Motor neuron (in vitro differentiated cells): ENCODE measurements at places on chromosomes 3 and 15.

GRCh38 chr15:50110285-50110684 lies 8.7 kb downstream of the ATP8B4 start:
- ATAC-seq = no peak

GRCh38 chr3:167114619-167115018 lies 265.5 kb downstream of the ZBBX start:
- no peak for ATAC-seq

GRCh38 chr3:194503081-194503531 lies 16.3 kb upstream of the ATP13A3 start:
- no peak for ATAC-seq

DNA sequence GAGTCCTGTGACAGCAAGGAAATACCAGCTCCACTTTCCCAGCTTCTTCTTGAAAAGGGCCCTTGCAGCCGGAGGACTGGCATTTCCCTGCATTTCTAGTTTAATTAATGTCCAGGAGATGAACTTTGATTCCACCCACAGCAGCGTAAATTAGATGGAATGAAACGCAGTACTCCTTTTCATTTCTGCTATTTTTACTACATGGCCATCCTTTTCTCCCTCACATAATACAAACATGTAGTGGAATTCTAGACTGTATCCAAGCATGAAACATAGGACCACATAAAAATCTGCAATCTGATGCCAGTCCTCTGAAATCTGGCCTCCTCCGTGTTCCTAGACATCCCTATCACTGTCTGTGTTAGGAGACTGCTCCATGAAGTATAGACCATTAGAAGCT lies 403.2 kb downstream of the NR2F2 start:
- ATAC-seq = no peak

GRCh38 chr3:114194750-114195149 lies 15.9 kb upstream of the DRD3 start:
- ATAC-seq = no peak

DNA sequence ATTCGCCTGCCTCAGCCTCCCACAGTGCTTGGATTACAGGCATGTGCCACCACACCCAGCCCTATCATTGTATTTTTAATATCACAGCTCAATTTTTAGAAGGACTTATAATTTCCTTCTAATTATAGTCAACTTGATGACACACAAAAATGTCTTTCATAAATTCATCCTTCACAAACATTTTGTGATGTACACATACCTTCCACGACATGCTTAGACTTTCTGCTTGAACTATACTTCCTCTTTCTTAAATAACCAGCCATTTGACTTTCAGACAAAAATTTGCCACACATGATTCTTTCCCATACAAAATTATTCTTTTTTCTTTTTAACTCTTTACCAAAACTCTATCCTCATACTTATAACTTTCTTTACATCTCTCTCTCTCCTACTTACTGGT lies 48.4 kb upstream of the CCK start:
- ATAC-seq = no peak

DNA sequence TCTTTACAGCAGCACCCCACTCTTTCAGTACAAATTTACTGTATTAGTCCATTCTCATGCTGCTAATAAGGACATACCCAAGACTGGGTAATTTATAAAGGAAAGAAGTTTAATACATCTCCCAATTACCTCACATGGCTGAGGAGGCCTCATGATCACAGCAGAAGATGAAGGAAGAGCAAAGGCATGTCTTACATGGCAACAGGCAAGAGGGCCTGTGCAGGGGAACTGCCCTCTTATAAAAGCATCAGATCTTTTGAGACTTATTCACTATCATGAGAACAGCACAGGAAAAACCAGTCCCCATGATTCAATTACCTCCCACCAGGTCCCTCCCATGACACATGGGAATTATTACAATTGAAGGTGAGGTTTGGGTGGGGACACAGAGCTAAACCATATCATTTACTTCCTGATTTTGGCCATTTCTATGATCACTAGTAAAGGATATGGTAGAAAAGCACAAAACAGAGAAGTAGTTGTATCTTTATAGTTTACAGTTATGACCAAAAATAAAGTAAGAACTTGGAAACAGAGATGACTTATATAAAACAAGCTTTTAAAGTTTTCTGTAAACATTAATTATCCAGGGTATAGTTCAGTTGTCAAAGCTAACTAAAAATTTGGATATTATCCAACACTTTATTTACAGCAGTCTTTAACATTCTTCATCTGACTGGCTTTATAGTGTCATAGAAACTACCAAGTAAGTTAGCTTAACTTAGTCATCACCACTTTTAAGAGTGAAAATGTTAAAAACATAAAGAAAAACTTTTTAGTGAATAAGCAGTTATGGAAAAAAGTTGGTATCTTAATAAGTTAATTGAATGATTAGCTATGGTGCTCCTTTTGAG lies 40.2 kb downstream of the P2RY1 start:
- ATAC-seq = no peak

DNA sequence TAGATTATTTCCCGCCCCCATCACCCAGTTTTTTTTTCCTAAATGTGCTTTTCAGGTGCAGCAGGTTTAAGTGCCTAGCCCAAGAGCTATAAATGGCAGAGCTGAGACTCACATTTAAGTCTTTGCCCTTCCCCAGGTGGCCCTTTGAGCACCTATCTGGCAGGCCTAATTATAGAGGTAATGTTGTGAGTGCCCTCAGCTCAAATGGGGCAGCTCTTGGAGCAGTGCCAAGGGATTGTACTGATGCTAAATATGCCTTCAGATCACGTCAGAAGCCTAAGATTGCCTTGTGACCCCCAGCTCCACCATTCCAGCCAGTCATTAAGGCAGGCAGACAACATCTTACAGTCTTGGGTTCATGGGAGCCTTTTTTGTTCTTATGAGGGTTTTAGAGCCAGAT lies 159.5 kb downstream of the RPLP1 start:
- ATAC-seq = no peak

- no peak for ATAC-seq
Measured at GRCh38 chr15:58308742-58309355, 122.9 kb upstream of the LIPC start.

- no peak for ATAC-seq
Measured at GRCh38 chr3:174937478-174937877, 78.3 kb downstream of the NAALADL2 start.

DNA sequence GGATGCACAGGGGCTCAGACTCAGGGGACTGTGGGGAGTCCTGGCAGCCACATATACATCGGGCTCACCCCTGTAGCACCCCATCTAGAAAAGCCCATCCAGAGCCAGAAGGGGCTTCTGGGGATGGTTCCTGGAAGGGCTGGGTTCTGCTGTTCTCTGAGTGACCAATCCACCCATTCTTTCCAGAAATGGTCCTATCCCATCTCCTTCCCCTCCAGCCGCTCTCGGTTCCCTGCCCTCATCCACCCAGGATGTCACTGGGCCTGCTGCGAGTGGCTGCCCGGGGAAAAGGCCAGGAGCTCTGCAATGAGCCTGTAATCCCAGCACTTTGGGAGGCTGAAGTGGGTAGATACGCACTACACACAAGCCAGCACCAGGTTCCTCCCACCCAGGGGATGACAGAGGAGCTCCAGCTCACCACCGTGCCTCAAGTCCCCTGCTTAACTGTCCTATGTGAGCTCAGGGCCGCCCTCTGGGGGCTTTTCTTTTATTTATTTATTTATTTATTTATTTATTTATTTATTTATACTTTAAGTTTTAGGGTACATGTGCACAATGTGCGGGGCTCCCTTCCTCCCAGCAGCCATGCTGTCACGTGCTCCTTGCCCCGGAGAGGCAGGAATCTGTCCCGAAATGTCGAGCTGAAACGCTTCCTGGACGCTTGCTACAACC lies 13.6 kb upstream of the CSK start:
- peak; percentile 1 for ATAC-seq

DNA sequence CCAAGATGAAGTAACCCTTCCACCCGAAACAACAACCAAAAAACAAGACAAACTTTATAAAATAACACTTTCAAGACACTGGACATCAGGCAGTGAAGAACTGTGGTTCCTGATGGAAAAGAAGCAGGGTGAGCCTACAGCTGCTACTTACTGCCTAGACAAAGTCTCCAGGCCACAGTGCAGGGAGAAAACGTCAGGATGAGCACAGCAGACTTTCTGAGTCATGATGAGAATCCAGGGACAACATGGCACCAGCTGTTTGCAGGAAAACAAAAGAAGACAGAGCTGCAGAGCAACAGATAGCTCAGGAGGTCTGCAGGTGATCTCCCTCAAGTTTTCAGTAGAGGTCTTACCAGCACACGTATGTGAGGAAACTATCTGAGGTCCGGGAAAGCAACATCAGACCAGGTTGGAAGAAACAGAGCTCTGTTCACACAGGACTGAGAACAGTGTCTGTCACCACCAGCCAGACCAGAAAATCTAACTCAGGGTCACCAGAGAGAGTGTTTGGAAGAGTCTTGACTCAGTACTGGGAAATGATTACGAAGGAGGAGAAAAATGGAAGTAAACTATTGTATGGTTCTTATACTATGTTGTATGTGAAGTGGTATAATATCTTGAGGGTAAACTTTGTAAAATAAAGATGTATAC lies 108.9 kb downstream of the ANO10 start:
- no peak for ATAC-seq

- no peak for ATAC-seq
Measured at GRCh38 chr15:99487337-99487730, 78.5 kb upstream of the MEF2A start.

DNA sequence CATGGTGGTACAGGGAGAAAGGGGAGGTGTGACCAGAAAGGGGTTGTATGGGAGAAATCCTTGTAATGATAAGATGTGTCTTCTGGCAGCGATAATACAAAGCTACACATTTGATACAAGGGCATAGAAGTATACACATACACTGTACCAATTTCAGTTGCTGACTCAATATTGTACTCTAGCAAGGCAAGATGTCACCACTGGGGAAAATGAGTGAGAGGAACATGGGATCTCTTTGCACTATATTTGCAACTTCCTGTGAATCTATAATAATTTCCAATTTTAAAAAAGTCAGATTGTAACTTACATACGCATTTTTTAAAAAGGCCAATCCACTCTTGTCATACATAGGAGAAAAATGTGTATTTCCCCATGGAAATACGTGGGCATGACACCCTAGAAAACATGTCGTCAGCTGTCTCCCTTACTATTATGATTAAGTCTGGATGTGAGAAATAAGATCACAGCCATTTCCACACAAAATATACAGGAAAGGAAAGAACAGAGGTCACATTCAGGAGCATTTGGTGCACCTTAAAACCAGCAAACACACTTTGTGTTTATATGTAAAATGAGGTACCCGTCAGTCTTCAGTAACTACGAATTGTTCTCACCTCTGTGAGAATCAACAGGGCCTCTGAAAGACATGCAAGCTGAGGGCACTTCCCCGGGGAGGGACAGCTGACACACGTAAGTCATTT lies 22.9 kb downstream of the PRR23E start:
- no peak for ATAC-seq

DNA sequence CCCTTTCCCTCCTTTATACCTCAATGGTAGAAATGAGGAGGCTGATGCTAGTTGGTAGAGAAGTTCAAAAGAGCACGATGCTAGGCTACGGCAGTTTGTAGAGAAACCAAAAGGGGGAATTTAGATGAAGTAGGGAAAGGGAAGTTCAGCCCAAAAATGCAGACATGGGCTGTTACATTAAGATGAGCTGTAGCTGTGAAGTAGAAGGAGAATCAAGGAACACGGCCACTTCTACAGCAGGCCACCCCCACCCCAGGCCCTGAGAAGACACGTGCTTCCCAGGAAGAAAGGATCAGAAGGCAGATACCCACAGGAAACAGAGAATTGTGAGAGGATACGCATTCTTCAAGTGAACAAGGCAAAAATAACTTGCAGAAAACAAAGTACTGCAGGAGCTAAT lies 2.1 kb upstream of the PARP14 start:
- ATAC-seq = no peak

DNA sequence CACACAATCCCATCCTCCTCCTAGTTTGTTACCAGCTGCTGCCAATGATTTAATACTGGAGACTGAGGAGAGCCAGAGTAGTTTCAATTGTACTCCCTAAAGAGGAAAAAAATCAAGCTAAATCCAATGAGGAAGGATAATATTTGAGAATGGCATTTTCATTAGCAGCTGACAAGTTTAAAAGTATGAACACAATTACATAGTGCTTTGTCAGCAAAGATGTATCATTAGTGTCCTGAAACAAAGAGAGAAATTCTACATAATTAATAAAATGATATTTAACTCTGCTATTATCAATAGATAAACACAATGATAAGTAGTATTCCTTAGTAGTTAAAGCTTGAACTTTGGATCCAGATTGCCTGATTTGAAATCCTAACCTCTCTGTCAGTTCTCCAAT lies 163.9 kb downstream of the FGF12 start:
- no peak for ATAC-seq

GRCh38 chr15:53880357-53880756 lies 97.9 kb upstream of the UNC13C start:
- ATAC-seq = peak; percentile 92

- ATAC-seq = peak; percentile 66
Measured at GRCh38 chr15:81304226-81304625, 19.7 kb downstream of the STARD5 start.

GRCh38 chr15:69861331-69862171 lies 236.2 kb downstream of the TLE3 start:
- no peak for ATAC-seq

- no peak for ATAC-seq
Measured at GRCh38 chr3:63387568-63387967, 109.5 kb downstream of the SYNPR start.

- ATAC-seq = no peak
Measured at GRCh38 chr3:165635791-165636683, 201.2 kb downstream of the BCHE start.

DNA sequence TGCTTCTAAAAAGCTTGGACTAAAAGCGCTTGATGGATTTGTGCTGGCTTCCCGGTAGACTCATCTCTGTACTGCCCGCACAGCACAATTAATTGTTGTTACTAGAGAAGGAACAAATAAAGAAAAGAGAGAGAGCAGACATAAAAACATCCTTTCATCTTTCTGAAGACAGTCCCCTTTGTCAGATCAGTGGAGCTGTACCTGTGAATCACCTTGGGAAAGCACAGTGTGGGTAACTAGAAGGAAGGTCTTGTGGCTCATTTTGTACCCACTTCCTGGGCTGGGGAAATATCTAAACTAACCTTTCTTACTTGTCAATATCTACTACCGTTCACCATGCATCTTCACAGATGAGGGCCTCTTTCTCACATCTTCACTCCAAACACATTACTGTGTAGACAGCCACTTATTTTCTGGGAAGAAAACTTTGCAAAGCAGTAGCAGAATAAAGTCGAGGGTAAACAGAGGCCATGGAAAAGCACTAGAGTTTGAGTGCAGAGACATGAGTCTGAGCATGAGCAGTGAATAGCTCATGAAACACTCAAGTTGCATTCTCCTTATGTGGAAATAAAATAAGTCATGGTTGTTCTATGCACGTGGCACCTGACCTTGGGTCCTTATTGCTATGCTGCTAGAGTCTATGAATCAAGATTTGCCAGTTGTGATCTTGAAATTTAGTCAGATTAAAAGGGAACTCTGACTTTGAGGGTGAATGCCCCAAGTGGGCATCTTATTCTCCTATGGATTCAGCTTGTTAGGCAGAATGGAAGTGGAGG lies 169.3 kb downstream of the LPP start:
- ATAC-seq = no peak

- no peak for ATAC-seq
Measured at GRCh38 chr15:78469031-78469430, 31.0 kb downstream of the IREB2 start.
